PC-9 (cell line): ENCODE measurements at places on chromosomes 11 and 22. TPM values are rescaled to one million over a fixed set of nuclear protein-coding genes. Genes with fewer than 3 reads are reported as not detected.

Gene MS4A3
- total RNA-seq = not detected in 2 replicates

Gene APOA5
- total RNA-seq = not detected in 2 replicates

Gene OR51B2
- total RNA-seq = not detected in 2 replicates

Gene TMA7B
- not detected in 2 replicates for total RNA-seq

Gene MMP8
- not detected in 2 replicates for total RNA-seq

Gene MED17
- total RNA-seq = 26.9 and 37.4 TPM in 2 replicates

Gene SPDYC
- total RNA-seq = not detected in 2 replicates

Gene OR5P2
- 1.3 and 2.5 TPM in 2 replicates for total RNA-seq

Gene SLC6A5
- not detected in 2 replicates for total RNA-seq

Gene OR5A1
- total RNA-seq = not detected in 2 replicates

Gene OR52I1
- total RNA-seq = 0.15 TPM in 1 of 2 replicates, not detected in the other

Gene HPS4
- 21.2 and 33.1 TPM in 2 replicates for total RNA-seq

Gene SERHL2
- total RNA-seq = 1.9 and 2.4 TPM in 2 replicates

Gene FGF19
- 2.0 and 3.4 TPM in 2 replicates for total RNA-seq

Gene ANO3
- total RNA-seq = not detected in 2 replicates

Gene SHANK2
- total RNA-seq = 49.2 and 50.5 TPM in 2 replicates

Gene MPEG1
- not detected in 2 replicates for total RNA-seq

DNA sequence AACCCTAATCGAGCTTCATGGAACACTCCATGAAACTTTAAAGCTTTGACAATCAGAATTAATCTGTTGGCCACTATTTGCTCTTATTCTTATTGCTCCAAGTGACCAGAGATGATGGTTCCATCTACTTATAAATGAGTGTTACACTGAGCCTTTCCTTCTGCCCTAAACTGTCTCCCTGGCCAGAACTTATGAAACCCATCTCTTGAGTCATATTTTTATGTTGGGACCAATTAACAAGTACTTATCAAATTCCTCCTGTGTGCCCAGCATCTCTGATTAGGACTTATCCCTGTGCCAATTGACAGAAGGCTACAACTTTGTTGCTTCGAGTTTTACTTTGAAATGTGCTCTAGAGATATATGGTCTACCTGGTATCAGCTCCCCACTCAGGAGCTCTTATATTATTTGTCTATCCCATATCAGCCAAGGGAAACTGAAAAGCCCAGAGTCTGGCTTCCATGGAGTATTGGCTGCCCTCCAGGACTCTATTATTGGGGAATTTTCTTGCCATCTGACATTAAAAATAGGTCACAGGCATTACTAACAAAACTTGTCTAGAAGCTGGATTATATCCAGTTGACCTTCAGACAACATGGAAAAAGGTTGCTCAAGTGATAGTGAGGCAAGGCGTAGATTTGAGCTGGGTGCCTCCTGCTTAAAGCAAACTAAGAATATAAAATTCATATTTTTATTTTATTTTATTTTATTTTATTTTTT lies 8.8 kb downstream of the KREMEN1 start:
- DNase-seq = no peak

GRCh38 chr11:11401960-11402535 lies 49.0 kb upstream of the CSNK2A3 start:
- DNase-seq = no peak

DNA sequence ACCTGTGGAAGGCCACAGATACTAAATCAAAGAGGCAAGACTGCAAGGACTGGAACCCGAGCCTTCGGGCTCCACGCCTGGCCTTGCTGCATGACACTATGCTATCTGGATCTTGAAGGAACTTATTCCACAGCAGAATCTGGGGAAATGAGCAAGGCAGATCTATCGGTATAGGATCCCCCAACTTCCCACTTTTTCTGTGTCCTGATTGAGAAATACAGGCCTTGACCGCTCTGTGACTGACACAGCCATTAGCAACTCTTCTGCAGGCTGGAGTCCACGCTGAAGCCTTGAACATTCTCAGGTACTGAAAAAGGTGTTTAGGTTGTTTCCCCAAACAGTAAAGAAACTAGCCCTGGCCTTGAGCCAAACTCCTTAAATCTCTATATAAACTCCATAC lies 241.2 kb upstream of the NARS2 start:
- DNase-seq = no peak

- DNase-seq = no peak
These were observed 54.8 kb downstream of the DENND5A start for GRCh38 chr11:9210224-9210921.

- no peak for DNase-seq
These were observed 55.8 kb upstream of the PRODH start for GRCh38 chr22:18991821-18992442.

DNA sequence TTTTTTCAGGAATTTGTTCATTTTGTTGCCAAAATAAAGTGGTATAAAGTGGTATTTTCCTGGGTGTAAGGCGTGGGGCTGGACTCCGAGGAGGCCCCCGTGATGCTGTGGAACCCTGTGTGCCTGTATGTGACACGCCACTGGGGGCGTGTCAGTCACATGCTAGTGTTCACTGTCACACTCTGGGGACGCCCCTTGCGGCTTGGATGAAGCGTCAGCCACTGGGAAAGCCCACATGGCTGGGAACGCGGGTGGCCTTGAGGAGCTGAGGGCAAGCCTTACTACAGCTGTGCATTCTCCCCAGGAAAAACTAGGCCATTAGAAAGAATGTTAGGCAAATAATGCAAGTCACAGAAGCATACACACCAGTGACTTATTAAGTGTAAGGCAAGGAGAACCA lies 77.0 kb upstream of the SLC25A18 start:
- no peak for DNase-seq

DNA sequence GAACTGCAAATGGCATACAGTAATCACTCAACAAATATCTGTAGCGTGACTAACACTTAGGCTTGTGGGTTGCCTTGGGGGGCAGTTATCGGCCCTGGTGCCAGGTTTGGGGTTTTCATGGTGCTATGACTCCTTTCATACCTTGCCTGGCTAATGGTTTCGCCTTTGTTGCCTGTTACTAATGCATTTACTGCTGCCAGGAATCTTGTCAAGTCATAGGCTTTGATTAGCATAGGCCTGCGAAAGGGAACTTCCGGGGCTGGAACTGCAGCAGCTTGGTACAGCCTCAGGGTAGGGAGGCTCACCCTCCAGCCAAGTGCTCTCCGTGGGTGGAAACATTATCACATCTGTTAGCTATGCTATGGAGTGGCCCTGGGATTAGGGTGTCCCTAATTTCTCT lies 13.2 kb downstream of the SLC25A18 start:
- peak; percentile 94 for DNase-seq

DNA sequence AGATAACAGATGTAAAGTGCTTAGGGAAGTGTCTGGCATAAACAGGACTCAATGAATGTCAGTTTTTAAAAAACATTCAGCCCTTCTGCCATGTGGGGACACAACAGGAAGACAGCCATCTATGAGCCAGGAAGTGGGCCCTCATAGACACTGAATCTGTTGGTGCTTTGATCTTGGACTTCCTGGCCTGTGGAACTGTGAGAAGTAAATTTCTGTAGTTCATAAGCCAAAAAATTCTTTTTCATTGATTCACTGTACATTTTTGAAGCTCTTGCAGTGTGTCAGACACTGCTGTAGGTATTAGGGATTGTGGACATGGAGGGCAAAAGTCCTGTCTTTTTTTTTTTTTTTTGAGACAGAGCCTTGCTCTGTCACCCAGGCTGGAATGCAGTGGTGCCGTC lies 188.6 kb downstream of the HIPK3 start:
- no peak for DNase-seq

DNA sequence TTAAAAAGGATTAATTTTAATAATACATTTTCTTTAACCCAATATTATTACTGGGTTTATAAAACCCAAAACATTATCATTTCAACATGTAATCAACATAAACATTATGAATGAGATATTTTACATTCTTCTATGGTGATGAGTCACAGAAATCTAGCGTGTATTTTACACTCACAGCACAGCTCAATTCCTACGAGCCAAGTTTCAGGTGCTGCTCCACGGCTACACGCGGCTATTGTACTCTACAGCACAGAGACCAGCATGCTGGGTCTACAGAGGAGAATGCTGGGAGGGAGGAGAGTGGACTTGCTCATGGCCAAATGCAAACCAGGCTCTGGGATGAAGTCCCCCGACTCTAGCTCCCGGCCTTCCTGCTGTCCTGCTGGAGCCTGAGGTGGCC lies 72.0 kb upstream of the LMO1 start:
- DNase-seq = peak; percentile 46

- no peak for DNase-seq
These were observed 109.0 kb upstream of the NNMT start for GRCh38 chr11:114187173-114187572.

DNA sequence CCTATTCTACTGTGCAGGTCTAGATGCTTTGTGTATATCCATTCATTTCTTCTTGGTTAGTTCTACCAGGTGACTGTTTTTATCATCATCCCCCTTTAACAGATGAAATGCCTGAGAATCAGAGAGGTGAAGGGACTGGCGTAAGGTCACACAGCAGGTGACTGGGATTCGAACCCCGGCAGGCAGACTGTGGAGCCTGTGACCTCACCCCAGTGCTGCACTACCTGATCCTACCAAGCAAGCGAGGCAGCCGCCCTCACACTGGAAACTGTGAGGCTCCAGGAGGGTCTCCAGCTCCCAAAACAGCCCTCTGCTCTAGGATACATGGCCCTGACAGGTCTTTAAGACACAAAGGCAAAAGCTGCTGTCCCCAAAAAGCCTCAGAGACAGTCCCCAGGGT lies 91.7 kb downstream of the CHST1 start:
- no peak for DNase-seq

DNA sequence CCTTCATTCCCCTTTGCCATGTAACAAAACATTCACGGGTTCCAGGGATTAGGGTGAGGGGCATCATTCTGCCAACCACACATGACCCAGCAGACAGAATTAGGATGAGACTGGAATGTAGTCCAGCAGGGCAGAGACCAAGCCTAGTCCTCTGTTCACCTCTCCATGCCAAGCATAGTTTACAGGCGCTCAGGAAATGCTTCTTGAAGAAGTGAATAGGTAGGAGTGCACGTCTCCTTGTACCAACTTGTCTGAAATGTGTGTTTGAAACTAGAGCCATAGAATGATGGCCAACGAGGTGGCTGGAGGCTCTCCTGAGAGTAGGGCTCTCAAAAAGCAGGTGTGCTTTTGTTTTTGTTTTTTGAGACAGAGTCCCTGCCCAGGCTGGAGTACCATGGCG lies 8.2 kb downstream of the SPINDOC start:
- no peak for DNase-seq

DNA sequence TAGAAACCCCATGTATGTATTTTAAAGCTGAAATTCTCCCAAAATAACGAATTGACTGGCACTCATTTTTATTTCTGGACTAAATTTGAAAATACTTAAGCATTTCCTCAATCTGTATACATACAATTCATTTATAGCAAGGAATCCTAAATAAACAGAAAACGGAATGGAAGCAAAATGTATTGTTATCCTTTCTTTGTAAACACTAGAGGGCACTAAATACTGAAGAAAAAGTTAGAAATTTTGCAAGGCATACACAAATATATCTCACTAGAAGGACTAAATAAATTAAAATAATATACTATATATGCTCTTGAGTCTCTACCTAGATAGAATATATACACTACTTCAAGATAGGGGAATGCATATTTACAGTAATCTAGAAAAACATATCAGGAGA lies 23.1 kb upstream of the ANO5 start:
- no peak for DNase-seq

DNA sequence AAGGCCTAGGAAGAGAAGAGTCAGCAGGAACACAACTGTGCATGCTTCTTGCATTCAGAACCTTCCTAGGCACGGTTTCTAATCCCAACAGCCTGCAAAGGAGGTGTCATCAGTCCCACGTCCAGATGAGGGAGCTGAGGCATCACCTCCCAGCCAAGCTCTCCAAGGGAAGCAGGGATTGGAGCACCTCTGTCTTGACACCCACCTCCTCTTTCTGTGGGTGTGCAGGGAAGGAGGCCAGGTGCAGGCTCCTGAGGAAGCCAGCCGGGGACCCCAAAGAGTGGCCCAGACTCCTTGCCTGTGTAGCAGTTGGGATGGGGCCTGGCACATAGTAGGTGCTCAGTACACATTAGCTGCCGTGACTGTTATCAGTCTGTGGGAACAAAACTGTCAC lies 2.0 kb downstream of the PNPLA5 start:
- DNase-seq = peak; percentile 48

GRCh38 chr11:17171343-17171742 lies 36.4 kb downstream of the PIK3C2A start:
- peak; percentile 60 for DNase-seq

DNA sequence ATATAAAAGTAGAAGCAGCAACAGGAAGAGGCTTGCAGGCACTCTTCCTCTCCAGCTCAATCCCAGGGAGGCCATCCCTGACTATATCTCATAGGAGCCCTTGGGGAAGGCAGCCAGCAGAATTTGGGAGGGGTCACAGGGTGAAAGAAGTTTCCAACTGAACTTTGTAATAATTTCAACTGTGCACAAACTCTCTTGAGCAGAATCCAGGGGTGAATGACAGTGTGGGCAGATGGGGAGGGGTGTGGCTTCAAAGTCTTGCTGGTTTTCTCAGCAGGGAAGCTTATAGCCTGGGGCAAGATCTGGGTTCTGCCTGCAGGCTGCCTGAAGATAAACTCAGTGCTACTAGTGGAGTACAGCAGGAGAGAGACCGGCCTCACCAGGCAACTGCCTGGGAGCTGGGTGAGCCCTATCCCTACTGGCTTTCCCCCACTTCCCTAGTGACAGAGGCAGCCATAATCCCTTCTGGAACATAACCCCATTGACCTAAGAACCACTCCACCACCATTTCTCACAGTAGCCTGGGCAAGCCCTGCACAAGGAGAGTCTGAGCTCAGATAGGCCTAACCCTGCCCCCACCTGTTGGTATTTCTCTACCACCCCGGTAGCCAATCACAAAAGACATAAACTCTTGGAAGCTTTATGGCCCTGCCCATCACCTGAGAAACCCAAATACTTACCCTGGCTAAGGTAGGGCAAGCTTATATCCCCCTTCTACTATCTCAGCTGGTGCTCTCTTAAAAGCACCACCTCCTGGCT lies 17.8 kb upstream of the TTC12 start:
- DNase-seq = peak; percentile 50

DNA sequence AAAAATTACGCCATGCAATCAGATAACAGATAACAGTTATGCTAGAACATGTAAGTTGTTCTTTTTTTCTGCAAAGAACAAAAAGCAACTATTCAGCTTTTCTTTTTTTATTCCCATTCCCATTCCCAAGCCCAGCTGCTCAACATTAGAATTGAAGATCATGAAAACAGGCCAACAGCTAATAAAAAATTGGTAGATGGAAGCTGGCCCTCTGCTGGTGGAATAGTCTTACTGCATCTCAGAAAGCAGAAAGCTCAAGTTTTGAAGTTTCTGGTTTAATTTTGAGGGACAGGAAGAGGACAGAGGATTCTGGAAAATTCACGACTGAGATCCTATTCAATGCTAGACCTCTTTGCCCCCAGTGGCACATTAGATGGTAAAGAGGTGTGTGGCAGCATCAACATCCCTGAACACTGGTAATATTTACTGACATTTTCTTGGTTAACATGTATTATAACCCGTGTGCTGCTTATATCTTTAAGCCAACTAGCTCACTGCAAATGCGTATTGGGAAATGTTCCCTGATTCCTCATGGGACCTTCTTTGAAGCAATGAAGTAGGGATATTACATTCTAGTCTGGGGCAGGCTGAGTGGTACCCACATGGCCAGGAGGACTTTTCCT lies 591.2 kb downstream of the OPCML start:
- no peak for DNase-seq
